LoVo (cell line): ENCODE measurements at places on chromosomes 1 and 21.

DNA sequence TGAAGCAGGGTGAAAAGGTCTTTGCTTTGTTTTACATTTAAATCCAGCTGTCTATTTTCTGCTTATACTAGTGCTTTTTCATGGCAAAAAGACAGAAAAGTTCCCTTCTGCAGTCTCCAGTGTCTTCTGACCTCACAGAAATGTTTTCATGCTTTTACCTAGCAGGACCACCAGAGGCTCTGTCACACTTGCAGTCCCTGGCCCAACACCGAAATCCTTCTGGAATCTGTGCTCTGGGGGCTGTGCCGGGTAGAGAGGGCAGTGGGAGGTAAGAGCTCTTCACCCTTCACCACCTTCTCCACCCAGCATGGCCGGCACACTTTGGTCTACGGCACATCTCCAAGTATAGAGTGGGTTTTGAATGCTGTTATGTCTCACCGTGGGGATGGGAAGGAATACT, 20.8 kb downstream of the GNAT2 start:
- DNase-seq, result no peak

- no peak for DNase-seq
Measured at GRCh38 chr1:64984106-64984505, 17.8 kb upstream of the JAK1 start.

DNA sequence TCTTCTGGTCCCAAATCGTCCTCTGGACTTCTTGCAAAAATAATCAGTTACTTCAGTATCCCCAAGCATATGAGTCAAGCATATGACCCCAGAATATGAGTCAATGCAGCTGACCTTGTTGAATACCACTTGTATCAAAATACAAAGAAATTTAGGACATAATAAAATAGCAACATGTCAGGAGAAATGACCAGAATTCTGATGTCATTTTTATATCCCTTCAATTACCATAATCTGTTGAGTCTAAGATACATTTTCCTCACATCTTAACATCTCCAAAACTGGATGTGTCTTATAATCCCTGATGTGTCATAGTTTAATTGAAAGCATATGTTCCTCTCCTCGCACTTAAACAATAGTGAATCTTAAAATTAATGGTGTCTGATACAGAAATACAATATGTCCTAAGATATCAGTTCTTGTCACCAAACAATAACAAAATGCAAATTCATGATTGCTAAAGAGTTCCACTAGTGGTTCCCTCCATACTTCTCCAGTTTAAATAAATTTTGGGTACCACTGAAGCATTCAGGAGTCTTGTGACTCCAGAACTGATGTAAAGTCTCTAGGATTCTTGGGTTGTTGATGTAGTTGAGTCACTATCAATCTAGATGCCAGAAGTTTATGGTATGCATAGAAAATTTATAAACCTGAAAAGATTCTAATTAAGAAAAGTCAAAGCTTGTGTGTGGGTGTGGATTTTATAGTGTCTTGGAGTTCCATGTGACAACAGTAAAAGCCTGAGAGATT, 41.8 kb downstream of the KIFAP3 start:
- no peak for DNase-seq

DNA sequence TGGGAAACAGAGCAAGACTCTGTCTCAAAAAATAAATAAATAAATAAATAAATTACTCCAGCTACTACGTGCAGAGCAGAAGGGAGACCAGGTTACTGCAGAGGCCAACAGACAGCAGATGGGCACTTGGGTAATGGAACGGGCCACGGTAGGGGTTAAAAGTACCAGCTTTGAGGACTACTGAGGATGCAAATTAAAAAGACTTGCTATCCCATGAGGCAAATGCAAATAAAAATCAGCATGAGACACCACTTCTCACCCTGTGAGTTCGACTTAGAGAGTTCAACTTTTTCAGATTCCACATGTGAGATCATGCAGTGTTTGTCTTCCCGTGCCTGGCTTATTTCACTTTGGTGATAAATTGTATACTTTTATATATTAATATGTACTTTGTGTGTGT, 6.6 kb downstream of the SLC2A5 start:
- no peak for DNase-seq

GRCh38 chr1:193108471-193108870, 3.3 kb upstream of the GLRX2 start:
- no peak for DNase-seq

DNA sequence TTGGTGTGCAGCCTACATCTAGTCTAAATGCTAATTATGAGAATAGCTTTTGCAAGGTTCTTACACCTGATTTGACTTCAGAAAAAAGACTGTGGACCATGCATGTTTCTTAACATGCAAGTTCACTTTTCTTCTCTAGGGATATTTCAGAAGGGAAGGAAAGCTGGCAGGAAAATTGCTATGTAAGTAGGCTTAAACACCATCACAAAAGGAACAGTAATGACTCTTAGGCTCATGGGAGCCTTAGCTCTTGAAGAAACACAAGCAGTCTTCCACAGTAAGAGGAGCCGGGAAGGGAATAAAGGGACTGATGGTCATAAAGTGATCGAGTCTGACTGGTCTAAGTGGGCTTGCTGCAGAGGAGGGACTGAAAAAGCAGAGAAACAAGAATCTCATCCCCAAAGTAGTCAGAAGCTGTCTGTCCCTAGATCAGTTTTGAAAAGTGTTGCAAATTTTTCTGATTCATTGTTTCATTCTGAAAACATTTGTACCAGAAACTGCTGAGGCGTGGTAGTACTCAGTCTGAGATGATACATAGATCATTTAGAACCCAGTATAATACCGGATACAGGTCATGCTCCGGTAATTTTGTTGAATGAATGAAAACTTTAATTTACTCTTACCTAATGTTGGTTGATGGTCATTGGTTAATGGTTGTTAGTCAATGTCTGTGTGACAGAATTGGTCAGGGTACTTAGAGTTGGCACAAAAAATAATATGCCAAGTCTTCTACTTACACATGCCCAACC, 40.9 kb downstream of the SMYD2 start:
- no peak for DNase-seq

DNA sequence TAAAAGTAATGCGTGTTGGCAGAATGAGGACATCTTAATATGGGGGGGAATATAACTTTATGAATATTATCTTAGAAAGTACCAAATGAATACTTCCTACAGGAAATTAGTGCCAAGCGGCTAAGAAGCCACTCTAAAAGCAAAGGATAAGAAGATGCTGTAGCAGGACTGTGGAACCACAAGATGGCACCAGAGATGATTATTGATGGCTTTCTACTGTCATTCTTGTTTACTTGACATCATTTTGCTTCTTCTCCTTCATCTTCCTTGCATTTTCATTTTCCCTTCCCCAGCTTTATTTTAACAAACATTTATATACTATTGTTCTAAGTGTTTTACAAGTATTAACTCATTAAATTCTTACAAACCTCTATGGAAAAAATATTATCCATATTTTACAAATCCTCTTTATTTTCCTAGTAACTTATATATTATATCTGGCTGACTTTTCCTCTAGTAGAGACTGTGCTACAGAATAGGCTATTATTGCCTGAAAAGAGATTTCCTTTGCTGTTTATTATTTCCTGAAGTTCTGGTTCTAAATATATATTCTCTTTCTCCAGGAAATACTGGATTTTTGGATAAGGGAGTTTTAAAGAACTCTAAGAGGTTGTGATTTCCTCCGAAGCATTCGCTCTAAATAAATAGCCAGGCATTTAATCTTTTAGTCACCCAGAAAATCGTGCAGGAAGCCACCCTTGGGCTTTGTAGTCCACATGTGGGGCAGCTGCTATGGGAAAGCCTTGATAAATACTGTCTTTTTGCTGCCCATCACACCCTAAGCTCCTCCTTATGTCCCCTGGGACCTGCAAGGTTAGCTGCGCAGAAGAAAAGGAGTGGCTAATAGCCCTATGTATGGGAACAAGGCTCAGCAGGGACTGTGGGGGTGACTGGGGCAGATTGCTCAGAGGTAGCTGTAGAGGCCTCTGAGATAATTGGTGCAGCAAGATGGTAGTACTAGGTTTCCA, 69.8 kb downstream of the TPR start:
- peak; percentile 44 for DNase-seq

GRCh38 chr1:10626131-10626731, 151.5 kb downstream of the PEX14 start:
- no peak for DNase-seq

DNA sequence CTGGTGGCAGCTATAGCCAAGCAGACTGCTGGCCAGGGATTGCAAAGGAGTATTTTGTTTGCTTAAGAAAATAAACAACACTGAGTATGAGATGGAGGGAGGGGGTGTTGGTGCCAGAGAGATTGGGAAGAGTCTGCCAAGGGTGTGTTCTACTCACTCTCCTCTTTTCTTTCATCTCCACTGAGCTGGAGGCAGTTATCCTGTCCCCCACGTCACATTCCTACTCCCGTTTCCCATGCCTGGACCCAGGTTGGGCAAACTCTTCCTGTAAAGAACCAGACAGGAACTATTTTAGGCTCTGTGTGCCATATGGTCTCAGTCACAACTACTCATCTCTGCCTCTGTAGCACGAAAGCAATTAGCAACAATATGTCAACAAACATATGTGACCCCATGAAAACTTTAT, 1.4 kb upstream of the IL24 start:
- DNase-seq, result peak; percentile 16

GRCh38 chr1:63693944-63694571, 79.8 kb upstream of the ROR1 start:
- DNase-seq, result no peak
